Activated T-cell treated with anti-CD3 and anti-CD28 coated beads, Interleukin-2, amount 50 U/mL, for 72 hours (primary cell): ENCODE measurements at places on chromosomes 6 and 20. TPM values are rescaled to one million over a fixed set of nuclear protein-coding genes. Genes with fewer than 3 reads are reported as not detected.

DNA sequence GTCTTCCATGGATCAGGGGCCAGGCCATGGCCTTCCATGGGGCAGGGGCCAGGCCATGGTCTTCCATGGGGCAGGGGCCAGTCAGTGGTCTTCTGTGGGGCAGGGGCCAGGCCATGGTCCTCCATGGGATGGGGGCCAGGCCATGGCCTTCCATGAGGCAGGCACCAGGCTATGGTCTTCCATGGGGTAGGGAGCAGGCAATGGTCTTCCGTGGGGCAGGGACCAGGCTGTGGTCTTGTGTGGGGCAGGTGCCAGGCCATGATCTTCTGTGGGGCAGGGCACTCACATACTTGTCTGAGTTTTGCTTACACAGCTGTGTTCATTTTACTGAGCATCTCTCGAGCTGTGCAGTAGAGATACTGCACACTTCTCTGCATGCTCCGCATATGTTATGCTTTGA is 57.3 kb upstream of the THBS2 start:
- no peak for DNase-seq
- no peak overlapping the region for H3K27ac ChIP-seq
- no peaks in the 10 kb centered on the region for H3K4me1 ChIP-seq
- H3K27me3 ChIP-seq, result no peaks in the 10 kb centered on the region

KAT14 gene
- 16.2 TPM for total RNA-seq

GRCh38 chr20:52422574-52423336 is 231.2 kb upstream of the ZFP64 start:
- peaks cover 17% of the 10 kb centered on the region for H3K4me1 ChIP-seq
- H3K27me3 ChIP-seq, result no peaks in the 10 kb centered on the region
- H3K27ac ChIP-seq, result no peak overlapping the region
- DNase-seq, result no peak
- H3K4me3 ChIP-seq, result no peak overlapping the region

TNFRSF6B gene
- total RNA-seq, result 1.2 TPM

GRCh38 chr6:127517693-127518092 is 1.4 kb downstream of the MTCL3 start:
- H3K27ac ChIP-seq, result no peak overlapping the region
- DNase-seq, result no peak
- H3K4me3 ChIP-seq, result peak overlapping the region; percentile 74

EDN1 gene
- 0.28 TPM for total RNA-seq

- H3K4me3 ChIP-seq, result no peak overlapping the region
- no peak overlapping the region for H3K27ac ChIP-seq
- DNase-seq, result no peak
Measured at GRCh38 chr6:55969526-55969925, 94.1 kb upstream of the BMP5 start.

DNA sequence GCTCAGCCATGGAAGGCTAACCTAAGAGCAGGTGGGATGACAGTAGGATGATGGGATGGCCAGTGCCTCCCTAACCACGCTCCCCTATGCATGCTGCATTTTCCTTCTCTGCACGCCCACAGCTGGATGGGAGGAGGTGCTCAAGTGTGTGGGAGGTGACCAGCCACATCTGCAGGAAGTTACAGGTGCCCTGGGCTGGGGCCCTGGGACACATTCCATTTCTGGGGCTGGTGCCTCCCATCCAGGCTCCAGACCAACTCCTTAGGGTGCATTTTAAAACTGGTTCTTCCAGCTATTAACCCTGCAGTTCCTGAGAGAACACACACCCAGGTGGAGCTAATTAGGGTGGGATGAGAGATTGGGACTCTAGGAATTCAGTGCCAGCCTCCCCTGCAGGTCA is 135.3 kb upstream of the ARMC2 start:
- no peaks in the 10 kb centered on the region for H3K27me3 ChIP-seq
- no peak overlapping the region for H3K27ac ChIP-seq
- H3K4me3 ChIP-seq, result no peak overlapping the region

DNA sequence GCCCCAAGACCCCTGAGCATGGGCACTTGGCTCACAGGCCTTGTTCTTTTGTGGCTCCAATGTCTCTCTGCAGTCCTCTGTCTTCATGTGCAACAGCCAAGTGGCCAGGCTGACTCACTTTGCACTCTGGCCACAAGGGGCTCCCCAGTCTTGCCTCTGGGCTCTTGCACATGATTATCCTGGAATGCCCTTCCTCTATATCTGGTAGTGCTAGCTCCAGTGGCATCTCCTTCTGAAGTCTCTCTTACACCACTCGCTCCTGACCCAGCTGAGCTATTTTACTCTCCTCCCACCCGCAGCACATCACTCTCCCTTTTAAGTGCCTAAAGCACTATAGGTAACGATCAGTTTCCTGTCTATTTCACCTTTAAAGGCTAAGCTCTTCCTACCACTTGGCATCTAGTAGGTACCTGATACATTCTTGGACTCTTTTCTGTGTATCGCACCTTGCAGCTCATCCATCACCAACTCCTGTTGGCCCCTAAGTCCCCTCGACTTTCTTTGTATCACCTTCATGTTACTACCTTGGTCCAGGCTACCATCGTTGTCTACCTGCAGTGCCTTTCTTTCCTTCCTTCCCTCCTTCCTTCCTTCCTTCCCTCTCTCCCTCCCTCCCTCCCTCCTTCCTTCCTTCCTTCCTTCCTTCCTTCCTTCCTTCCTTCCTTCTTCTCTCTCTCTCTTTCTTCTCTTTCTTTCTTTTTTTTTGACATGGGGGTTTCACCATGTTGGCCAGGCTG is 211.9 kb upstream of the RNF24 start:
- no peaks in the 10 kb centered on the region for H3K36me3 ChIP-seq
- H3K4me1 ChIP-seq, result peaks cover 5% of the 10 kb centered on the region
